Activated CD8-positive, alpha-beta memory T cell treated with anti-CD3 and anti-CD28 coated beads for 4 hours (primary cell): ENCODE measurements at places on chromosomes 4 and X.

GRCh38 chr4:142614621-142615323 lies 231.3 kb downstream of the INPP4B start:
- DNase-seq = no peak

GRCh38 chr4:95835672-95836071 lies 4.2 kb upstream of the PDHA2 start:
- DNase-seq = no peak

GRCh38 chrX:151624677-151625076 lies 61.2 kb downstream of the PASD1 start:
- no peak for DNase-seq

DNA sequence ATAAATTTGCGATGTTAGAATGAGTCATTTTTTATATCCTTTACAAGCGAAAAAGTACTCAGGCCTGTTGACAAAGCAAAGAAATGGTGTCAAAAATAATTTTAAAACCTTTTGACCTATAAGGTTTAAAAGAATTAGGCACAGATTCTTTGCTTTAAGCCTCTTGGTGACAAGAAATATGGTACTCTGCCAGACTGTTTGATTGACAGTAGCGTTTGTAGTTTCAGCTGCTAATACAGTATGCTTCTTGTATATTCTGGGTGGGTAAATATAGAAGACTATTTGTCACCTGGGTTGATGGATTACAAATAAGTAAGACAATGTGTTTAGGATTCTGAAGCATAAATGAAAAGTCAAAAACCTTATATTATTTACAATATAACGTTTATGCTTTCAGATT lies 193.1 kb upstream of the PITX2 start:
- no peak for DNase-seq

- no peak for DNase-seq
Observed at GRCh38 chrX:29841750-29842149, 373.6 kb upstream of the MAGEB2 start.

DNA sequence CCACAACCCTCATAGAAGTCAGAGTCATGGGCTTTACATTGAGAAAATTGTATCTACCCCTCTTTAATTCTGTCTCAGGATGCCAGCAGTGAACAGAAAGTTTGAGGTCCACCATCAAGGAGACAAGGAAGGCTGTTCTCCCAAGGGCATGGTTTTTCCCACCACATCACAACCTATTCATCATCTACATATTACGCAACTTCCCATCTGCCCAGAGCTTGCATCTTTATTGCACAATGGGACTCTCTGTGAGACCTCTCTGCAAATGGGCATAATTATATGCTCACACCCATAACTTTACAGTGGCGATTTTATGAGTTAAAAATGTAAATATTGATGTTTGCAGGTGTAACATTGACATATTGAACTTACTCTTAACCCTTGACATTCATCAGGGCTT lies 38.9 kb downstream of the PAGE2 start:
- DNase-seq = no peak

DNA sequence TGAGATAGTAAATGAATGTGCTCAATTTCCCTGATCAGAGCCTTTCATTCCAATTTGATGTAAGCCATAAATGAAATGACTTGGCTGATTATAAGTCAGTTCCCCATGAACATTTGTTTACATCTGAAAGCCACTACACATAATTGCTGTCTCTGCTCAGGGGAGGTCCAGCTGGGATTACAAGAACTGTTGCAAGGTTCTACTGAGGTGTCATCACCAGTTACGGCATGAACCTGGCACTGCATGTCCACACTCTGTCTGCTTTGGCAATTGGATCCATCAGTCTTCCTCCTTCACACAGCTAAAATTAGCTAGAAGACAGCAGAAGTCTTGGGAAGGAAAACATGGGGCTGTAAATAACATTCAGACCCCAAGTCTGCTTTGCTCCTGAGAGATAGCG lies 12.8 kb upstream of the MBNL3 start:
- DNase-seq = no peak

GRCh38 chr4:10506077-10506476 lies 48.9 kb upstream of the ZNF518B start:
- DNase-seq = no peak

DNA sequence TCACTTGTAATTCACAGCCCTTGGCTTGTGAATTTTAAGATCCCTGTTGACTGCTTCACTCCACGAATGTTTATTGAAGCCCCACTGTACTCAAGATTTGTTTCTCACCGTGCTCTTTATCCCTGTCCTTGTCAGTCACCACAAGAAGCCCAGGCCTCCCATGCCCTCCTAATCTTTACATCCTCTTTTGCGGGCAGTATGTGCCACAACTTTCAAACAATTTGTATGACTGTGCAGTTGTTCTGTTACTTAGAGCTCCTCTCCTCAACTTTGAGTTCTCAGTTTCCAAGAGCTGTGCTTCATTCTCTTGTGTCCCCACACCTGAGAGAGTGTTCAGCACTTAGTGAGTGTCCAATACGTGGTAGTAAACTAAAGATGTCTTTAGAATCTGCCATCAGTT lies 467.7 kb downstream of the NKX6-1 start:
- no peak for DNase-seq

- DNase-seq = no peak
Observed at GRCh38 chrX:37867536-37868153, 20.3 kb upstream of the DYNLT3 start.

DNA sequence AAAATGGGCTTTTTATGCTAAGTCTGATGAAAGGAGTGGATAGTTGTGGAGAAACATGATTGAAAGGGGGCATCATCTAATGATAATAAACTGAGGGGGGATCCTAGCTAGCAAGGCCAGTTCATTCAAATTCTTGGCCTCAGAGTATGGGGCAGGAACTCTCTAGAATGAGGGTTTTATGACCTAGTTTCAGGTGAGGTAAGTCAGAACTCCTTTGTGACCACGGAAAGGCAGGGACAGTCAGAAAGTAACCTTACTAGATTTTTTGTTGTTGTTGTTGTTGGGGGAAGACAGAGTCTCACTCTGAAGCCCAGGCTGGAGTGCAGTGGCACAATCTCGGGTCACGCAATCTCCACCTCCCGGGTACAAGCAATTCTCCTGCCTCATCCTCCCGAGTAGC lies 1.5 kb upstream of the PAQR3 start:
- no peak for DNase-seq

DNA sequence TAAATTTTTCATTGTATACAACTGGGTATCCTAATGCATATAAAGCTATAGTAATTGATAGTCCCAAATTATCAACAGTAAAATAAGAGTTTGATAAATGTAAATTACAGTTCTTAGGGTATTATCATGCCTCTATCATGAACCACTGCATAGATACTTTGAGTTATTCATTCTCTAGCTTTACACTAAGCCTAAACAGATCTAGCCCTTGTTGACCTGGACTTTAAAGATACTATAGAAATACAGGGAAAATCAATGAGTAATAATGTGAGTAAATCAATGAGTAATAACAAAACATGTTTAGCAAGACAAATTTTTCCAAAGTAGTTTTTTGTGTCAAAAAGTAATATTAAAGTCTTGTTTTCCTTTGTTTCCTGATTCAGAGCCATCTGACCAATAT lies 228.4 kb downstream of the SCFD2 start:
- DNase-seq = no peak

DNA sequence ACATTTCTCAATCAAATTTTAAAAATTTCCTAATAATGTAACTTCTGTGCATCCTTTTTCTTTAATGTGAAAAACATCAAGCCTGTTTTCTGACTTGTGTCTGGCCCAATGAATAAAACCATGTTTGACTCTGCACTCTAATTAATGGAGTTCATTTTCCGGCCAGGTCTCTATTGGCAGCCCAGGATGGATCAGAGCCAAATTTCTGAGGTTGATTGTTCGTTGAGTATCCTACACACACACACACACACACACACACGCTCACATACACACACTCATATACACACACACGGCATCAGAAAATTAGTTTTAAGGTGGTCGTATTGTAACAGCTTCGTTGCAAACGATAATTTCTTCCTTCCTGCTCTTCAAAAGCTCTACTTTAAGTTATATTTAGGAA lies 28.9 kb upstream of the TLL1 start:
- DNase-seq = no peak

DNA sequence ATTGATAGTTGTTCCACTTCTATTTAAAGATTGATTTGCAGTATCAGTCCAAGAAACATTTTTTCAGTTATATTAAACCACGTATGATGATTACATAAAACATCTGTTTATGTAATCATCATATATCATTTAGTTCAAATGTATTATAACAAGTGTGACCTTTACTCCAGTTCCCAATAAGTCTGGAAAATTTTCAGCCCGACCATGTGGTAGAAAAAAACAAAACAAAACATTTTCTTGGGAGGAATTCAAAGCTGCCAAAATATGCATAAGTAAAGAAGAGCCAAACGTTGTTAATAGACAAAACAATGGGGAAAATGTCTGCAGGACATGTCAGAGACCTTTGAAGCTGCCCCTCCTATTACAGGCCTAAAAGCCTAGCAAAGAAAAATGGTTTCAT lies 709.1 kb downstream of the FAT4 start:
- DNase-seq = no peak

GRCh38 chrX:12307961-12308360 lies 169.7 kb downstream of the FRMPD4 start:
- no peak for DNase-seq

GRCh38 chr4:181541396-181541795 lies 701.8 kb upstream of the TENM3 start:
- DNase-seq = no peak

GRCh38 chrX:110964786-110965185 lies 131.2 kb upstream of the PAK3 start:
- no peak for DNase-seq

GRCh38 chrX:153179131-153179530 lies at the start of gene MAGEA1:
MAGEA1 (plus strand) TSS chrX:153179284; CDS start chrX:153182390, 3,106 bp downstream.
- no peak for DNase-seq

GRCh38 chr4:37531151-37531550 lies 155.0 kb downstream of the RELL1 start:
- DNase-seq = no peak

DNA sequence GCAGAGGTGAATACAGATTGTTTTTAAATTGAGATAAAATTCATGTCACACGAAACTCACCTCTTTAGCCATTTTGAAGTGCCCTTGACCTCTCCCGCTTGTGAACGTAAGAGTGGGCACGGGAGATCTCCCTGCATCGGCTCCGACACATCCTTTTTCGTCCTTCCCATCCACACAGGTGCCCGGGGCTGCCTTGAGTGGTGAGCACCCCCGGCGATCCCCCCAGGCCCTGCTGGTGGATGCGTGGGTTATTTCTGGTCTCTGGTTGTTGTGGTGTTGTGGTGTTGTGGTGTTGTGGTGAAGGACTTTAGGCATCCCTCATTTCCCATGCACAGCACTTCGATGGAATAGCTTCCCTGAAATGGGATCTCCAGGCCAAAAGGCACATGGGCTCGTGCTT lies 46.1 kb downstream of the PSAPL1 start:
- DNase-seq = no peak

GRCh38 chrX:7926501-7926900 lies 712 bp downstream of the PNPLA4 start:
- DNase-seq = no peak

GRCh38 chr4:154503598-154503997 lies 12.0 kb upstream of the DCHS2 start:
- no peak for DNase-seq

GRCh38 chrX:40733706-40734105 lies 1.6 kb downstream of the MED14 start:
- no peak for DNase-seq

- no peak for DNase-seq
Observed at GRCh38 chr4:10831727-10832408, 147.3 kb upstream of the CLNK start.

- DNase-seq = no peak
Observed at GRCh38 chr4:109005523-109005922, 242.7 kb upstream of the ETNPPL start.

DNA sequence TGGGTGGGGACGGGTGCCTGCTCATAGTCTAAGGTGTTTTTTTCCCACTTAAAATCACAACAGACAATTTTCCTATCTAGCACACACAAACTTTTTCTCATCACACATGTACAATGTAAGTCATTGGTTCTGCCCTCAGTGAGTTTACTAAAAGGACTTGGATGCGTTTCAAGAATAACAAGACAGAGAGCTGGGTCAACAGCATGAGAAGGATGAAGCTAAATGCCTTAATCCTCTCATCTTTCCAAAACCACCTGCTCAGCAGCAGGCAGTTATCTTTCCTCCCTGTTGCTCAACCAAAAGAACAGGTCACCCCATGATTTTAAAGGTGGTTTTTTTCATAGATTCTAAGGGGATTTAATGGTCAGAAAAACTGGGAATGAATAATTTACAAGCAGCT lies 40.1 kb downstream of the OFD1 start:
- no peak for DNase-seq

GRCh38 chr4:101284546-101284945 lies 62.8 kb downstream of the PPP3CA start:
- no peak for DNase-seq

DNA sequence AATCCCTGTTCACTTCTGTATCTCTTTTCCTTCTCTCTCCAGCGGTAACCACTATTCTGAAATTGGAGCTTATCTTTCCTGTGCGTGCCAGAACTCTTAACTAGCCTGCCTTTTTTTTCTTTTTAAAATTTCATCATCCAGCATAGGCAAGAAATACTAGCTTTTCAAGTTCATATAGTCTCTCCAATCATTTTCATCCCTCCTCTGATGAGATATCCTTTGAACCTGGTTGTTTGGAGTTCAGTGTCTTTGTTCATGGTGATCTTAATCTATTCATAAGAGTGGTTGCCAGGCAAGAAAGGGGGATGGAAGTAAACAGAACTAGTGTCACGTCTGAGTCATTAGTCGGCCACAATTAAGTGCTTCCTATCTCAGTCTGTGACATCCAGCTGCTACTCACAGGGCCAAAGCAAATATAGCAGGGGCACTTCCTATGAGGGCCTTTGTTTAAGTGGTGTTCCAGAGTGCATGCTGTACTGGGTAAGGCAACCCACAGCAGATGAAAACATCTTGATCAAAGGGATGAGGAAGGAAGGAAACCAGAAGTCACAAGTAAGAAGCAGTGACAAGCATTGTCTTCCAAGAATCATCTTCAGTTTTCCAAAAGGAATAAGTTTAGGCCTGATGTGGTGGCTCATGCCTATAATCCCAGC lies 56.4 kb upstream of the XIAP start:
- DNase-seq = no peak

DNA sequence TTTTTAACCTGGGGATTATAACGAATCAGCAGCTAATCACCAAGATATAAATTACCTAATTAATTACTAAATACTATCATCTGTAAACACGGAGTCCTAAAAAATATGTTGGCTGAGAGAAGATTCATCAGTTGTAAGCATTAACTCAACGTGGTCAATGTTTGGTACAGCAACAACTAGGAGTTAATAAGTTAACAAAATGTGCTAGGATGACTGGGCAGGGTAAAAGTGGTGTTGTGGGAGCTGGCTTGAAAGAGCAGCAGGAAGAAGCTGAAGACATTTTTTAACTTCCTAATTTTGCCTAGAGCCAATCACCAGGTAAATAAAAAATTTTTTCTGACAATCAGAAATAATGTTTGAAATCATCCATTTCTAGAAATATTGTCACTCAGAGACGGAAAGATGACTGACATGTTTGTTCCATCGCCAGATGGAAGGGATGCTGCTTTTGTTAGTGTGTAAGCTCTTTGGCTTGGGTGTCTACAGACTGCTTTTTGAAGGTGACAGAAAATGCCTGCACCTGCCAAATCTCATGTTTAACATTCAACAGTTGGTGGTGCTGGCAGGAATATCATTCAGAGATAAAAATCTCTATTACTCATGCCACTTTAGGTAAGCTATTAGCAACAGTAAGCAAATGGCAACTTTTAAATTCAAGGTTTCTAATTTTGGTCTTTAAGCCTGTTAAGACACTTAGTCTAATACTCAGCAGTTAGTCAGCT lies 1126.9 kb downstream of the STPG2 start:
- DNase-seq = no peak

- no peak for DNase-seq
Observed at GRCh38 chr4:162126729-162127128, 37.1 kb downstream of the FSTL5 start.
